ENCODE measurements at places on chromosomes 16 and 17.
A peak's percentile ranks its signal among the peaks of the same experiment; 100 is the strongest.

DNA sequence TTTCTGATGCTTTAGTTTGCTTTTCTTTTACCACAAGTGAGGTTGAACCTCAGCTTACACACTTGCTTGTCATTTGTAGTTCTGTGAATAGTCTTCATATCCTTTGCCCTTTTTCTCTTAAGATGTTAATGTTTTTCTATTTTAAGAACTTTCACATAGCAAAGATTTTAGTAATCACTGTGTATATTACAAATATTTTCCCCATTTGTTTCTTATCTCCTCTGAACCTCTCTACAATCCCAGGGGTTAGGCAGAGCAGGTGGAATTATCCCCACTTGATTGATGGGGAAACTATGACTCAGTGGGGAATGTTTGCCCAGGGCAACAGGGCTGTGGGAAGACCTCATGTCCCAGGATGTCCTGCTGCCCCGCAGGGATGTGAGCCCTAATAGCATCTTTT is 11.7 kb upstream of the MYH3 start:
- DNase-seq, result no peak

- peak; percentile 62 for DNase-seq
Measured at GRCh38 chr16:74623214-74623838, 16.4 kb upstream of the GLG1 start.

DNA sequence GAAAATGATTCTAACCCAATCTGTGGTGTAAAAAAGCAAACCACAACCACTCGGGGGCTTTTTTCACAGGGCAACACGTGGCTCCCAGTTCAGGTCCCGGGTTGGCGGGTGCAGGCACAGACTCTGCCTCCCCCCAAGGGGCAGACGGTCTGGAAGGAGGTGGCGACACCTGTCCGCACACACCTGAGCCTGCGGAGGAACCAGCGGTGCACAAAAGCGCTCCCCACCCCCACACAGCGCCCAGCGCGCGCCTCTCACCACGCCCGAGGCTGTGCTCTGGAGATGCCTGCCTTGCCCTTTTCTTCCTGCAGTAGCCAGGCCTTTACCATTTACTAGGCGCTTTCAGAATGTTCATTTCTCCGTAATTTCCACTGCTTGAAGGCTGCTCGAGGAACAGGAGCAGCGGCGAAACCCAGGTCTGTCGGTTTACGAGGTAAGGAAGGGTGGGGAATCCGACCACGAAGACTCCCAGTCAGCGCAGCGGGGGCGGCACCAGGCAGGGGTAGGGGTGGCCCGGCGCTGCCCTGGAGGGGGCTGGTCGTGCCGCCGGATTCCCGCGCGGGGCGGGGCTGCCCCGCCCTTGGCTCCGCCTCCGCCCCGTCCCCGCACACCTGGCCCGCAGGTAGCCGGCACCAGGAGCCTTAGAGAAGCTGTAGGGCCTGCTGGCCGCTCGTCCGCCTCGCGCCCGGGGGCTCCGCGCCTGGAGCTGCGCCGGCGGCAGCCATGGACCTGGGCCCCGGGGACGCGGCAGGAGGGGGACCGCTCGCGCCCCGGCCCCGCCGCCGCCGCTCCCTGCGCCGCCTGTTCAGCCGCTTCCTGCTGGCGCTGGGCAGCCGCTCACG is at the start of gene USP43:
TSS of gene USP43 (plus strand) at position 608 of the 842 bp plus-strand sequence. CDS start at position 724, 116 bp downstream.
- DNase-seq, result peak; percentile 44

- no peak for DNase-seq
Measured at GRCh38 chr16:83245061-83245460, 562.7 kb upstream of the HSBP1 start.

- peak; percentile 99 for DNase-seq
Measured at GRCh38 chr17:63848834-63849689, 6.6 kb upstream of the SMARCD2 start.

DNA sequence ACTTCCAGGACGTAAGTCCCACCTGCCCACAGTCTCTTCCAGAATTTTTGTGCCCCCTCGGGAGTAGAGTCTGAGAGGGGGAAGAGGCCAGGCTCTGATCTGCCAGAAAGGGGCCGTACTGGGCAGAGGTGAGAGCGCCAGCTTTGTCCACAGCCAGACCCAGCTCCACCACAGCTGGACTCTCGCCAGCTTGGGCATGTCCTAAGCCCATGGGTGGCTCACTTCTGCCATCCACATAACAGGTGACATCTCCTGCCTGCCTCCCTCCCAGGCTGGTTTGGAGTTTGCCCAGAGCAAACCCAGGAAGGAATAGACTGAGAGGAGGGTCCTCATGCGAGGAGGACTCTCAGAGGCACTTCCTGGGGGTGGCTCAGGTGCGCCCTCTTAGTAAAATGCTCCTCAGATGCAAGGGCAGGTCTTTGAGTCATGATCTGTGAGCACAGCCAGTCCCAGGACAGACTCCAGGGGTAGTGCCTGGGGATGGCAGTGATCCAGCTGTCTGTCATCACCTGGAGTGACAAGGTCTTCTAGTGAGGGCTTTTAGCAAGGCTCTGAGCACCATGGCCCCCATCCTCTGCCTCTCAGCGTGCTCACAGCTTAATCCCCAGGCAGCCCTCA is 89.2 kb downstream of the AMFR start:
- DNase-seq, result no peak

GRCh38 chr16:14438256-14438655 is 191.8 kb downstream of the PARN start:
- no peak for DNase-seq

GRCh38 chr16:75238132-75238852 is 13.1 kb downstream of the BCAR1 start:
- no peak for DNase-seq

- DNase-seq, result no peak
Measured at GRCh38 chr17:73921306-73921705, 277.1 kb upstream of the SDK2 start.

- DNase-seq, result peak; percentile 48
Measured at GRCh38 chr16:27470567-27471431, 68.8 kb downstream of the IL21R start.

GRCh38 chr17:57927048-57927723 is 28.0 kb downstream of the CUEDC1 start:
- DNase-seq, result no peak

- no peak for DNase-seq
Measured at GRCh38 chr17:48368352-48368908, 61.6 kb downstream of the SKAP1 start.

DNA sequence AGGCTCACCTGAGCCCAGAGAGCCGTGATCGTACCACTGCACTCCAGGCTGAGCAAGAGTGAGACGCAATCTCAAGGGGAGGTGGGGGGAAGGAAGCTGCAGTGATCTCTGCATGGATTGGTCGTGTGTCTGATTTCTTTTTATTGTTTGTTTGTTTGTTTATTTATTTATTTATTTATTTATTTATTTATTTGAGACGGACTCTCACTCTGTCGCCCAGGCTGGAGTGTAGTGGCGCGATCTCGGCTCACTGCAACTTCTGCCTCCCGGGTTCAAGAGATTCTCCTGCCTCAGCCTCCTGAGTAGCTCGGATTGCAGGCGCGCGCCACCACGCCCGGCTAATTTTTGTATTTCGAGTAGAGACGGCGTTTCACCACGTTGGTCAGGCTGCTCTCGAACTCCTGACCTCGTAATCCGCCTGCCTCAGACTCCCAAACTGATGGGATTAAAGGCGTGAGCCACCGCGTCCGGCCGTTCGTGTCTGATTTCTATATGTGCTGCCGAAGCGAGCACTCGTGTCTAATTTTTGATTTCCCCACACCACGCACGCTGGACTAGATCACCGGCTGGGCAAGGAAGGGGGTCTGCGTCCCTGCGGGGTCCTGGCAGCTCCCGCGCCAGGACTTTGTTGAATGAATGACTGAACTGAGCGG is 448 bp upstream of the TNFRSF12A start:
- DNase-seq, result no peak

DNA sequence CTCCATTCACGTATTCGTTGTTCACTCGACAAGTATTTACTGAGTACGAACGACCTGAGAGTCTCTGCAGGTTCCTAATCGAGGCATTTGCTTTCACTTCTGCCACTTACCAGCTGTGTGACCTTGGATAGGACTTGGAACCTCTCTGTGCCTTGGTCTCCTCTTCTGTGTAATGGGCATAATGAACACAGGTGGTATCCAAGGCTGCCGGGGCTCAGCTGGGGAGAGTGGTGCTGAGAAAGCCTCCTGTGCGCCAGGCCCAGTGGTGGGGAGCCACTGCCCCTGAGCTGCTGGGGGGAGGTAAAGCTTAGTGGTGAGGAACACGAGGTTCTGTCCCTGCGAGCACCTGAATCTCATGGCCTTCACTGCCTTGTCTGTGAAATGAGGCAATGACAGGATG is 150.7 kb downstream of the IRF8 start:
- no peak for DNase-seq

- no peak for DNase-seq
Measured at GRCh38 chr16:82945420-82946101, 318.8 kb downstream of the CDH13 start.

- DNase-seq, result no peak
Measured at GRCh38 chr17:2872282-2872681, 76.0 kb downstream of the RAP1GAP2 start.

GRCh38 chr17:33120103-33120502 is 128.5 kb downstream of the SPACA3 start:
- no peak for DNase-seq

DNA sequence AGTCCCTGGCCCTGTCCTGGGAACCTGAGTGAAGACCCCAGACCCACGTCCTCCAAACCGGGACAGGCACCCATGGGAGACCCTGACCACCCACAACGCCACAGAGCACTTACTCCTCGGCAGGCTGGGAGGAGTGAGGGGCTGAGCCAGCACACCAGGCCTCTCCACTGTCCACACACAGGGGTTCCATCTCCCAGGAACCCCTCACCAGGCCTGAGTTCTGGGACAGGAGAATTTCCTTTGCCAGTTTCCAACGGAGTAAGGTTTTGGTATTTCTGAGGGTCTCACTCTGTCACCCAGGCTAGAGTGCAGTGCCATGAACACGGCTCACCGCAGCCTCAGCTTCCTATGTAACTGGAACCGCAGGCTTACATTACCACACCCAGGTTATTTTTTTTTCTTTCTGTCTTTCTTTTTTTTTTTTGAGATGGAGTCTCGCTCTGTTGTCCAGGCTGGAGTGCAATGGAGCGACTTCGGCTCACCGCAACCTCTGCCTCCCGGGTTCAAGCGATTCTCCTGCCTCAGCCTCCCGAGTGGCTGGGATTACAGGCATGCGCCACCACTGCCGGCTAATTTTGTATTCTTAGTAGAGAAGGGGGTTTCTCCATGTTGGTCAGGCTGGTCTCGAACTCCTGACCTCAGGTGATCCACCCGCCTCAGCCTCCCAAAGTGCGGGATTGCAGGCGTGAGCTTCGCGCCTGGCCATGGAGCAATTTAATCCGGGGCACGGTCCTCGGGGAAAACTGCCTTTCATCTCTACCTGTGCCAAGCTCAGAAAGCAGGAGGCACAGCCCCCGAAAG is 1.6 kb downstream of the PGAP6 start:
- DNase-seq, result no peak

GRCh38 chr17:58232707-58233156 is 5.7 kb upstream of the LPO start:
- peak; percentile 98 for DNase-seq

GRCh38 chr17:42979511-42980273 is at the start of gene PTGES3L:
PTGES3L (minus strand) TSS chr17:42980080; CDS start chr17:42980053, 27 bp downstream.
- peak; percentile 20 for DNase-seq

- DNase-seq, result no peak
Measured at GRCh38 chr16:53565296-53565863, 62.4 kb upstream of the AKTIP start.

- DNase-seq, result no peak
Measured at GRCh38 chr16:27685807-27686206, 135.9 kb downstream of the KATNIP start.

DNA sequence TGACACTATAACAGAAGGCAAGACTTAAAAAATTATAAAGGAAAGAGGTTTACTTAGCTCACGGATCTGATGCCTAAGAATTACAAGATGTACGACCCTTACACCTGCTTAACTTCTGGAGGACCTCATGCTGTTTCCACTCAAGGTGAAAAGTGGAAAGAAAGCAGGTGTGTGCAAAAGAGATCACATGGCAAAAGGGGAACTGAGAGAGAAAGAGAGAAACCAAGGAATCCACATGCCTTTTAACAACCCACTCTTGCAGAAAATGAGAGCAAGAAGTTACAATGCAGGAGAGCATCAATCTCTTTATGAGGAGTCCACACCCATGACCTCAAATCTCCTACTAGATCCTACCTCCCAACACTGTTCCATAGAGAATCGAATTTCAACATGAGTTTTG is 2382.2 kb downstream of the TP53TG3F start:
- DNase-seq, result no peak

DNA sequence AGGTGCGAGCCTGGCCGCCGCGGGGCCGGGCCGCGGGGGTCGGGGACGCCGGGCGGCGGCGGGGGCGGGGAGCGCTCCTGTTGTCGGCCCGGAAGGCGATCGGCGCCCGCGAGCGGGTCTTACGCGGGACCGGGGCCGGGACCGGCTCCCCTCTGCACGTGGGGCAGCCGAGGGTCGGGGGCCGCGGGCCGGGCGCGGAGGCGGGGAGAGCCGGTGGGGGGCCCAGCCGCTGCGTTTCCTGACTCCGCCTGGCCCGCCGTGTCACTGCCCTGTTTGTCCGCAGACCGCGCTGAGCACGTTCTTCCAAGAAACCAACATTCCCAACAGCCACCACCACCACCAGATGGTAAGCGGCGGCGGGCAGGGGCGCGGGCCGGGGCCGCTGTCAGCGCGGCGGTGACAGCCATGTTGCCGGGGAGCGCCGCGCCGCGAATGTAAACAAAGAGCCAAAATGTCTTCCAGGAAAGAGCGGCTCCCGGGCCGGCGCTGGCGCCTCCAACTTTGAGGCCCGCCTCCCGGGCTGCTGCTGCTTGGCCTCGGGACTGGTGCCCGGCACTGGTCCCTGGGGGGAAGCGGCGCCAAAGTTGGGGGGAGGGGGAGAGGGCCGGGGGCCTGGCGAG is 586 bp downstream of the UBALD2 start:
- DNase-seq, result peak; percentile 77

GRCh38 chr16:75534560-75535205 is 1.2 kb downstream of the CHST5 start:
- no peak for DNase-seq

DNA sequence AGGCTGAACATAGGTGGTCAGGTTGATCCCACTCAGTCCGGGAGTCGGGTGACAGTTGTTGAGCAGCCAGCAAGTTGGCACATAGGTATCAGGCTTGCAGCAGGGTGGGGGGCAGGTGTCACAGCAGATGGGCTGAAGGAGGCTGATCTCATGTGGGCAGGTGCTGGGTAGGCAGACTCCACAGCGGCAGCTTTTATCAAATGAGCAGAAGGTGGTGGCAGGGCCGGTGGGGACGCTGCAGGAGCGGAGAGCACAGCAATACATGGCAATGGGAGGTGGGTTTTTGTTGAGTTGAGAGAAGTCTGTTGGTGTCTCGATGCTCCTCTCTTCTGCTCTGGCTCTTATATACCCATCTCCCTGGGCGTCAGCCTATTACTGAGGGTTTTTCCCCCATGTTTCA is at the start of gene KRTAP3-1:
TSS of gene KRTAP3-1 (minus strand) at position 318 of the 400 bp plus-strand sequence. CDS start at position 264, 54 bp downstream.
- no peak for DNase-seq

- DNase-seq, result no peak
Measured at GRCh38 chr17:48100160-48100559, 1.1 kb downstream of the CBX1 start.

- DNase-seq, result no peak
Measured at GRCh38 chr17:82648742-82649331, 593 bp upstream of the WDR45B start.

- DNase-seq, result peak; percentile 71
Measured at GRCh38 chr16:1678500-1679098, 520 bp downstream of the JPT2 start.
